ENCODE measurements at places on chromosomes 4 and X. TPM values are rescaled to one million over a fixed set of nuclear protein-coding genes. Genes with fewer than 3 reads are reported as not detected.
A peak's percentile ranks its signal among the peaks of the same experiment; 100 is the strongest.

Gene UGT2A1
- not detected for total RNA-seq

Gene C1QTNF7
- total RNA-seq: 10.0 TPM

Gene FATE1
- not detected for total RNA-seq

Gene JADE1
- 68.7 TPM for total RNA-seq

Gene NAA15
- 30.0 TPM for total RNA-seq

Gene PAGE5
- total RNA-seq: not detected

Gene GRID2
- total RNA-seq: not detected

Gene ETDA
- not detected for total RNA-seq

Gene EFHC2
- 5.2 TPM for total RNA-seq

Gene PABPC5
- 3.6 TPM for total RNA-seq

Gene HEPH
- 22.0 TPM for total RNA-seq

Gene LRCH2
- total RNA-seq: 7.1 TPM

Gene TREX2
- 1.5 TPM for total RNA-seq

- H3K27me3 ChIP-seq: no peaks in the 10 kb centered on the region
- no peak overlapping the region for H3K27ac ChIP-seq
- no peak for DNase-seq
- H3K4me3 ChIP-seq: no peak overlapping the region
Observed at GRCh38 chr4:6834867-6835266, 52.3 kb downstream of the KIAA0232 start.

DNA sequence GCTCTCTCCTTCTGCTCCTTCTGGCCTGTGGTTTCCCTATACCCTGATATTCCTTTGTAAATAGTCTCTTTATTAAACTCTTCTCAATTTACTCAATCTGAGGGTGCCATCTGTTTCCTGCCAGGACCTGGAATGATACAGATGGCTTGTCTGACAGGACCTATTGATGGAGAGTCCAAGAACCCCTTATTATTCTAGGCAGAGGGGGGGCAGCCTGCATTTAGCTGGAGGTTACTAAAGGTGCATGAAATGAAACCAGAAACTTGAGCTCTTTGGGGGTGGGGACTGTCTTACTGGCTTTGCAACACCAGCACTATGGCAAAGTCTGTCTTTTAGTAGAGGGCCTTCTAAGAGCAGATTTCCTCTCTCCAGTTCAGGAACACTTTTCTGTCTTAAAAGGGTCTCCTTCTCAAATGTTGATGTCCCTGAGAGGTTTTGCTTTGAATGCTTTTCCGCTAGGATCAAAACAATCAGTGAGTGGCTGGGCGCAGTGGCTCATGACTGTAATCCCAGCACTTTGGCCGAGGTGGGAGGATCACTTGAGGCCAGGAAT lies 162.5 kb upstream of the MED14 start:
- H3K4me3 ChIP-seq: no peak overlapping the region
- DNase-seq: no peak
- H3K4me1 ChIP-seq: no peaks in the 10 kb centered on the region
- H3K36me3 ChIP-seq: no peaks in the 10 kb centered on the region

GRCh38 chr4:4782969-4783368 lies 76.5 kb upstream of the MSX1 start:
- H3K27ac ChIP-seq: no peak overlapping the region
- H3K36me3 ChIP-seq: no peaks in the 10 kb centered on the region
- DNase-seq: peak; percentile 19
- no peak overlapping the region for H3K4me3 ChIP-seq

- H3K4me1 ChIP-seq: no peaks in the 10 kb centered on the region
- no peak for DNase-seq
- H3K36me3 ChIP-seq: no peaks in the 10 kb centered on the region
- no peaks in the 10 kb centered on the region for H3K27me3 ChIP-seq
Observed at GRCh38 chr4:11512871-11513270, 84.2 kb upstream of the HS3ST1 start.

GRCh38 chrX:67347145-67347544 lies 196.7 kb upstream of the AR start:
- H3K36me3 ChIP-seq: no peaks in the 10 kb centered on the region
- H3K27me3 ChIP-seq: no peaks in the 10 kb centered on the region
- no peaks in the 10 kb centered on the region for H3K4me1 ChIP-seq
- H3K27ac ChIP-seq: no peak overlapping the region
- no peak overlapping the region for H3K4me3 ChIP-seq

GRCh38 chr4:161336016-161336530 lies 827.7 kb downstream of the FSTL5 start:
- H3K27ac ChIP-seq: no peak overlapping the region
- no peaks in the 10 kb centered on the region for H3K4me1 ChIP-seq
- H3K27me3 ChIP-seq: no peaks in the 10 kb centered on the region
- H3K36me3 ChIP-seq: no peaks in the 10 kb centered on the region
- no peak overlapping the region for H3K4me3 ChIP-seq
- DNase-seq: no peak

- no peaks in the 10 kb centered on the region for H3K27me3 ChIP-seq
- H3K4me1 ChIP-seq: no peaks in the 10 kb centered on the region
- no peak for DNase-seq
- H3K4me3 ChIP-seq: no peak overlapping the region
- no peaks in the 10 kb centered on the region for H3K36me3 ChIP-seq
- no peak overlapping the region for H3K27ac ChIP-seq
Observed at GRCh38 chr4:155322782-155323181, 54.0 kb downstream of the MAP9 start.

DNA sequence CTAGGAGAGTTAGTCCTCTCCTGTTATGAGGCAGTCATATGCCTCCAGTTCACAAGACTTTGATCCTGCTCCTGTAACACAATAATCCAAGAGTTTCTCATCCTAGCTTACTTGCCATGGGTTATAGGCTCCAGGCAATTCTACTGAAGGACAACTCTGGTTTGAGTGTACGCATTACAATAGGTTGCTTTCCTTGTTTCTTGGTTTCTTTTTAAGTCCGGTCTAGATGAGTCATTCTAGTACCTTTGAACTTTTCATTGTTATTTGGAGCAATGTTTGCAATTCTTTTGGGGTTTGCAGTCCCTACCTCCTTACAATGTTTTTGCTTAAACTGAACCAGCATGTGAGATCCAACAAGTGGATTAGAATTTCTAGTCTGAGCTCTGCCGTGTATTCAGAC lies 109.1 kb downstream of the ANAPC4 start:
- DNase-seq: no peak
- H3K27me3 ChIP-seq: no peaks in the 10 kb centered on the region
- H3K4me1 ChIP-seq: no peaks in the 10 kb centered on the region

DNA sequence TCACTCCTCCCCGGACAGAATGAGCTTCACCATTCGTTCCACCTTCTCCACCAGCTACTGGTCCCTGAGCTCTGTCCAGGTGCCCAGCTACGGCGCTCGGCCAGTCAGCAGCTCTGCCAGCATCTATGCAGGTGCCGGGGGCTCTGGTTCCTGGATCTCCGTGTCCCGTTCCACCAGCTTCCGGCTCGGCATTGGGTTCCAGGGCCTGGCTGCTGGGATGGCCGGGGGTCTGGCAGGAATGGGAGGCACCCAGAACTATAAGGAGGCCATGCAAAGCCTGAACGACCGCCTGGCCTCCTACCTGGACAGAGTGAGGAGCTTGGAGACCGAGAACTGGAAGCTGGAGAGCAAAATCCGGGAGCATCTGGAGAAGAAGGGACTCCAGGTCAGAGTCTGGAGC lies 36.4 kb upstream of the N4BP2 start:
- H3K4me1 ChIP-seq: no peaks in the 10 kb centered on the region
- H3K36me3 ChIP-seq: no peaks in the 10 kb centered on the region
- H3K27ac ChIP-seq: no peak overlapping the region
- H3K4me3 ChIP-seq: no peak overlapping the region
- no peaks in the 10 kb centered on the region for H3K27me3 ChIP-seq

- no peaks in the 10 kb centered on the region for H3K4me1 ChIP-seq
- no peak overlapping the region for H3K27ac ChIP-seq
- H3K4me3 ChIP-seq: no peak overlapping the region
- no peaks in the 10 kb centered on the region for H3K27me3 ChIP-seq
- H3K36me3 ChIP-seq: no peaks in the 10 kb centered on the region
Observed at GRCh38 chr4:154164931-154165839, 326.4 kb downstream of the DCHS2 start.

- H3K27me3 ChIP-seq: no peaks in the 10 kb centered on the region
- no peak for DNase-seq
- no peak overlapping the region for H3K4me3 ChIP-seq
- no peak overlapping the region for H3K27ac ChIP-seq
- H3K36me3 ChIP-seq: no peaks in the 10 kb centered on the region
Observed at GRCh38 chrX:103061486-103061885, 2.5 kb downstream of the BEX1 start.

GRCh38 chrX:97490656-97491055 lies 606.9 kb downstream of the RPA4 start:
- DNase-seq: no peak
- no peaks in the 10 kb centered on the region for H3K36me3 ChIP-seq
- H3K27ac ChIP-seq: no peak overlapping the region

- H3K27me3 ChIP-seq: no peaks in the 10 kb centered on the region
- no peak overlapping the region for H3K4me3 ChIP-seq
- H3K36me3 ChIP-seq: no peaks in the 10 kb centered on the region
- no peak overlapping the region for H3K27ac ChIP-seq
- DNase-seq: no peak
Observed at GRCh38 chr4:18291256-18291655, 269.7 kb upstream of the LCORL start.

DNA sequence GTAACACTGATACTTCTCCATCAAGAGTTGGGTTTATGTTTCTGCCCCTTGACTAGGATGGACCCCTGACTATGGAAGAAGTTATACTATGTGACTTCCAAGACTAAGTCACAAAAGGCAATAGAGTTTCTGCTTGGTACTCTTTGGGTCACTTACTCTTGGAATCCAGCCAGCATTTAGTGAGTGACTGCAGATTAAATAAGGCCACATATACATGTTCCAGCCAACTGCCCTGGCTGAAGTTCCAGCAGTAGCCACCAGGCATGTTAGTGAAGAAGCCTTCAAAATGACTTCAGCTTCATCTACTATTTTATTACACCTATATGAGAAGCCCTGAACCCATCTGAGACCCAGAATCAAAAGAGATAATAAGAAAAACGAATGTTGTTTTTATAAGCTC lies 524.0 kb downstream of the DMD start:
- no peak overlapping the region for H3K4me3 ChIP-seq
- no peak for DNase-seq
- H3K4me1 ChIP-seq: no peaks in the 10 kb centered on the region
- H3K27me3 ChIP-seq: no peaks in the 10 kb centered on the region

DNA sequence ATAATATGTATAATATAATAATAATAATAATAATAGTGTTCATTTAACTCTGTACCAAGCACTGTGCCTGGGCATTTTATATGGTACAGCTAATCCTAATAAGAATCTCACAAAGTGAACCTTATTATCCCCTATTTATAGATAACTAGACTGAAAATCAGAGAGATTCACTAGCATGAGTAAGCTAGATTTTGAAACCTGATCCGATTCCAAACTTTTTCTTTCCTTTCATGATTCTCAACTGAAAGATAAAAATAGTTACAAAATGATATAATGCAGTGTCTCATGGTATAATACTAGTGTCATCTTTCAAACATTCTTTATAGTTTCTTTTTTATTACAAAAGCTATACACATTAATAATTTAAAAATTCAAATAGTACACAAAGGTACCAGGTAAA lies 55.9 kb upstream of the RNF128 start:
- H3K36me3 ChIP-seq: no peaks in the 10 kb centered on the region
- DNase-seq: no peak
- H3K27ac ChIP-seq: no peak overlapping the region
- H3K27me3 ChIP-seq: peaks cover 3% of the 10 kb centered on the region

DNA sequence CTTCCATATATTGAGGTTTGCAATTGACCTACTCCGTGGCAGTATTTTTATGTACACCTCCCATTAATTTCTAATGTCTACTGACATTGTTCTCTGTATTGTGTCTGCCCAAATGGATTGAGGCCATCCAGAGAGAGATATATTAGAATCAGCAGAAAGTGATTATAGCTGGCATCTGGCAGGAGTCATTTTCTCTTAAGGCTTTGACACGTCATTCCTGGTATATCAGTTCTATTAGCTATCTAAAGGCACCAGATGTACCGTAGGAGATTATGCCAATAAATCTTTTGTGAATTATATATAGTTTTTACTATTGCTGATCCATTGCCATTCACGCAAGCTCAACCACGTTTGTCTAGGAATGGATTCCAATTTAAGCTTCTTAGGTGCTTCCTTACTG lies 1026.4 kb upstream of the IGFBP7 start:
- no peak overlapping the region for H3K27ac ChIP-seq
- no peaks in the 10 kb centered on the region for H3K27me3 ChIP-seq
- no peaks in the 10 kb centered on the region for H3K36me3 ChIP-seq
- H3K4me3 ChIP-seq: no peak overlapping the region

DNA sequence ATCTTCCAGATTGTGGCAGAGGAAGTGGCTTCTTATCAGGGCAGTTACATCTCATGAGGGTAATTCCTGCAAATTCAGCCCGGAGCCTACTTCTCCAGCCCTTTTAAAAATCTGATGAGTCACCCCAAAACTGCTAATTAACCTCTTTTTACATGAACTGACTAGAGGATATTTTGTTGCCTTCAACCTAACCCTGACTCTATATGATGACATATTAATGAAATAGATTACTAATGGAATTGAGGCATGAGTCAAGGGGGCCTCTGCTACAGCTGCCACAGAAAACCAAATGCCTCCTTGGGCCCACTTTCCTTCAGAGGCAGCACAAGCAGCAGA lies 72.5 kb downstream of the QRFPR start:
- no peak for DNase-seq
- H3K27ac ChIP-seq: no peak overlapping the region
- no peak overlapping the region for H3K4me3 ChIP-seq
- no peaks in the 10 kb centered on the region for H3K36me3 ChIP-seq

- H3K36me3 ChIP-seq: no peaks in the 10 kb centered on the region
- no peaks in the 10 kb centered on the region for H3K27me3 ChIP-seq
- no peak overlapping the region for H3K4me3 ChIP-seq
- H3K4me1 ChIP-seq: no peaks in the 10 kb centered on the region
Observed at GRCh38 chr4:72953571-72953970, 115.9 kb downstream of the COX18 start.

GRCh38 chrX:154090731-154091130 lies 6.8 kb downstream of the MECP2 start:
- peaks cover 49% of the 10 kb centered on the region for H3K4me1 ChIP-seq
- H3K36me3 ChIP-seq: no peaks in the 10 kb centered on the region
- no peak overlapping the region for H3K4me3 ChIP-seq
- no peaks in the 10 kb centered on the region for H3K27me3 ChIP-seq
- peak overlapping the region; percentile 57 for H3K27ac ChIP-seq

All from tibial nerve (tissue), 4 donors.